Activated CD8-positive, alpha-beta memory T cell treated with anti-CD3 and anti-CD28 coated beads for 1 hour (primary cell): ENCODE measurements at places on chromosomes 4 and X.

GRCh38 chrX:129647418-129648410 is 7.0 kb downstream of the APLN start:
- DNase-seq = no peak

GRCh38 chr4:86530183-86530582 is 63.9 kb upstream of the PTPN13 start:
- no peak for DNase-seq

- no peak for DNase-seq
These were observed 13.1 kb upstream of the NDST4 start for GRCh38 chr4:115126491-115126890.

DNA sequence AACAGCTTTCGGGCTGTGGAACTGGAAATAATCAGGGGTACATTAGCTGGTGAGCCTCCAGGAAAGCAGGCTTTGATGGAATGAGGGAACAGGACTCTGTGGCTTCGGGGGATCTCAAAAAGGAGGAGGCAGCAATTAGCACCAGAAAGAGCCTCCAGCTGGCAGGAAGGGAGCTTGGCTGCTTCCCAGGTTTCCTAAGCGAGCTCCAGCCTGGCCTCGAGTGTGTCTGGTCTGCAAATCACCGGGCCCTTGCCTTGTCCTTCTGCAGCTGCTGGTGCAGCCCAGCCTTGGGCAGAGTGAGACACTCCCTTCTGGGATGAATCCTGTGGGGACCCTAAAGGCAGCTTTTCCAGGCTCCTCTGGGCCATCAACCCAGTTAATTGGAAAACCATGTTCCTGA is 10.7 kb upstream of the PDHA1 start:
- no peak for DNase-seq

- DNase-seq = no peak
These were observed 79.7 kb downstream of the GRIA3 start for GRCh38 chrX:123263747-123264146.

- no peak for DNase-seq
These were observed 2.8 kb upstream of the PRDX4 start for GRCh38 chrX:23664496-23664895.

DNA sequence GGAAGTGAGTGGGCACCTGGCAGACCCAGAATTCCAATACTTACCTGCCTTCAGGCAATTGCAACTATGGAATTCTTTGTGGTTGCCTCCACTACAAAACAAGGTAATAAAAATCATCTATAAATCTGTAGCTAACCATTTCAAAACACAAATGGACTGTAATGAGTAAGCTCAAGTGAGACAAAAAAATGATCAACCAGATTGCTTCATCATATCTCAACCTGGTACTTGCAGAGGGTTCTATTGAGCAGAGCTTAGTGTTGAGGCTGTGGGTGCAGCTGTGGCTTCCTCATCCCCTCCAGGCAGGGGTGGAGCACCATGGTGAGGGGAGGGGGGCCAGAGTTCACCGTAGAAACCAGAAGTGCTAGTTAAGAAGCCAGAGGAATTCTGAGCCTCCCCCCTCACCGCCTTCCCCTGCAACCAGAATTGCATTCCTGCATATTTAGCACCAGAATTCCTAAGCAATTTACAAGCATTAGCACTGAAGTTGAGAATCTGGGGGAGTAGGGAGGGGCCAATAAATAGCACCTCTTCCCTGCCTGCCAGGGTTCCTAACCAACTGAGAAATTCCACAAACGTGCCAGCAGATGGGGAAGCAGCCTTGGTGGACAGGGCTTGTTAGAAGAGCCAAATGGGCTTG is 11.5 kb downstream of the CTAG1A start:
- no peak for DNase-seq
